ENCODE measurements at places on chromosomes 5 and 9.
A peak's percentile ranks its signal among the peaks of the same experiment; 100 is the strongest.

- DNase-seq = no peak
Measured at GRCh38 chr5:1121044-1121443, 9.2 kb upstream of the SLC12A7 start.

DNA sequence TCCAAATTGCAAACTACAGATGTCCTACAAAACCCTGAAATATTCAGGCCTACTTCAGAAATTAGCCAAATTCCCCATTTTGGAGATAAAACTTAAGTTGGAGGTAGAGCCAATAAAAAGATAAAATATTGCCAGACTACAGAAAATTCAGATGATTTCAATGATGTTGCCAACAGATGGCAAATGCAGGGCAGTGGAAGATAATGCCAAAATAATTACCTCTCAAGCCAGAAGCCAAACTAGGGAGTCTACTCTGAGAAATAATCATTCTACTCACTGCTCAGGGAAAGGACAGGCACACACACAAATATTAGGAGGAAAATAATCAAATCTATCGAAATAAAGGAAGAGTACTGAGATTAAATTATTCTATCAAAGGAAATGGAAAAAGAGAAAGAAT is 347.5 kb upstream of the CCNG1 start:
- no peak for DNase-seq

DNA sequence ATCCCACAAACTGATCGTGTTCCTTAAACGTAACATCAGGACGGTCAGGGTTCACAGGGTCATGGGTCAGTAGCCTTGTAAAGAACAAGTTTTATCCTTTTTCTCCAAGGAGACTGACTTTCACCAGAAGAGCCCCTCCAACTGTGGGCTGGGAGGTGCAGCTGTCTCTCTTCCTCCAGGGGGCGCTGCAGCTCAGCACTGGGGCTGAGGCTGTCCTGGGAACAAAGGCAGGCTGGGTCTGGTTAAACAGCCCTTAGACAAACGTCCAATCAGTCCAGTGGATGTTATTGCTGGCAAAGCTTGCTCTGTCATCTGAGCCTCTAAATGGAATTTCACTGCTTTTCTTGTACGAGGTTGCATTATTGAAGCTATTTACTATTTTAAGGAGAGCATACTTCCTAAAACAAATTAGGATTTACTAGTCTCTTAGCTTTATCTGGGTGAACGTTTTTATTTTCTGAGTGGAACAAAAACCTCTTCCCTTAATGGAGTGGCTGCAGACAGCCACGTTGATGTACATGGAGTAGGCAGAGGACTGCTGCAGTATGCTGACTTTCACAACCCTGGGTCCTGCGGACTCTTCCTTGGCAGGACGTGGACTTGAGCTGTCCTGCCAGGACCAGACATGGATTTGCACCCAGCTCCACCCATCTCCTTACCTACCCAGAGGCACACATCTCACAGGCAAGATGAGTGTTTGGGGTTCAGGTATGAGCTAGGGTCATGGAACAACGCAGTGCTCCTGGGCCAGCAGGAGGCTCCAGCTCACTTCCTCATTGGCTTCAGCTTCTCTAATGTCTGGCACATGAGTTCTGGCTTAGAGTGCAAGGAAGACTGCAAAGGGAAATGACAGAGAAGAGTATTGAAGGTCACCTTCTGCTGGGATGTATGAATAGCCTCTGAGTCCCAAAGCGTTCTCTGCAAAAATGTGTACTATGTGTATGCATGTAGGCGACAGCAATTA is 7.8 kb downstream of the EXOSC2 start:
- peak; percentile 70 for DNase-seq

DNA sequence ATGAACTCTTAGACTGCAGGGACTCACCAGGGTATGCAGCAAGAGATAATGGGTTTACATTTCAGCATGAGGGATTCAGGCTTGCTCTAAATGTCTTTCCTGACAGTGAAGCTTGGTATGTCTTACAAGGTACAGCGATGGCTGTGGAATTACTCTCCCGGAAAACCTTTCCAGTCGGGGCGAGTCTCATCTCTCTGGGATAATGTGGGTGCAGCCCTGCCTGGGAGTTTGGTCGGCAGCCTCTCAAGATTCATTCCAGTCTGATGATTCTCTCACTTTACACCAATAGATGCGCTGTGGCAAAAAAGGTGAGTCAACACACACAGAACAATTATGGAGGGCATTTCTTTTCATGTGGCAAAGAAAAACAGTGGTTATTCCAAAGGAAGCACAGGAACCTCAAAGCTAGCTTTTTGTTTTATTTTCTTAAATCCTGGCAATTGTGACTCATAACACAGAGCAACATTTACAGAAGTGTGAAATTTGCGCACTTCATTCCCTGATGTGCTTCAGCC is 190.3 kb downstream of the DCP2 start:
- no peak for DNase-seq

- no peak for DNase-seq
Measured at GRCh38 chr9:69253057-69253456, 72.0 kb upstream of the ENTREP1 start.

GRCh38 chr9:12718482-12719026 is 25.4 kb downstream of the TYRP1 start:
- no peak for DNase-seq

- DNase-seq = no peak
Measured at GRCh38 chr9:92414566-92414965, 9.7 kb downstream of the OMD start.
